ENCODE measurements at places on chromosomes 4 and X. TPM values are rescaled to one million over a fixed set of nuclear protein-coding genes. Genes with fewer than 3 reads are reported as not detected.

GRCh38 chr4:7155590-7156071 lies 36.7 kb upstream of the SORCS2 start:
- DNase-seq, result no peak

DNA sequence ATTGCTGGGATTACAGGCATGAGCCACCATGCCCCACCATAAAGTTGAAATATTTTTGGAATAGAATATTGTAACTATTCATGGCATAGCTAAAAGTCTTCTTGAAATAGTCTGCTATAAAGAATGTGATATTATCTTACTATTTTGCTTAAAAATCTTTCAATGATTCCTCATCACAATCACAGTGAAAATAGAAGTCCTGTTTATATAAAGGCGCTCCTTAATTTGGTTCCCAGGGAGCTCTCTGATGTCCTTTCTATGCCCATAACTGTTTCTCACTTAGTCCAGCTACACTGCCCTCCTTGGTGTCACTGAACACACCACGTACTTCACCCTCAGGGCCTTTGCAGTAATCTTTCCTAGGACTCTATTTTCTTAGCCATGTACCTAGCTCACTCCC lies 331.7 kb upstream of the GIMD1 start:
- DNase-seq, result no peak

DNA sequence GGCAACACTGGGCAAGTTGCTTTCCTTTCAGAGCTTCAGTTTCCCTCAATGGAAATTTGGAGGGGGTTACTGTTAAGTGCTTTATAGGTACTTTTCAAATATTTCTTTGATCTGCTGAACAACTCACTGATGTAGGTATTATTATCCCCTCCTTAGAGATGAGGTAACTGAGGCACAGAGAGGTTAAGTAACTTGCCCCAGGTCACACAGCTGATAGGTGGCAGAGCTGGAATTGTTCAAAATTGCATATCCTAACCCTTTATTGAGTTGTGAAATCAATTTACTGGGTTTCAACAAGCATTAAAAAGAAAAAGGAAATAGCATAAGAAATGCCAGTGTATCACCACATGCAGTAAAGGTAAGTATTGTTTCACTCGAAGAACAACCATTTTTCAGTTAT lies 6.6 kb downstream of the PPP1R3F start:
- no peak for DNase-seq

DNA sequence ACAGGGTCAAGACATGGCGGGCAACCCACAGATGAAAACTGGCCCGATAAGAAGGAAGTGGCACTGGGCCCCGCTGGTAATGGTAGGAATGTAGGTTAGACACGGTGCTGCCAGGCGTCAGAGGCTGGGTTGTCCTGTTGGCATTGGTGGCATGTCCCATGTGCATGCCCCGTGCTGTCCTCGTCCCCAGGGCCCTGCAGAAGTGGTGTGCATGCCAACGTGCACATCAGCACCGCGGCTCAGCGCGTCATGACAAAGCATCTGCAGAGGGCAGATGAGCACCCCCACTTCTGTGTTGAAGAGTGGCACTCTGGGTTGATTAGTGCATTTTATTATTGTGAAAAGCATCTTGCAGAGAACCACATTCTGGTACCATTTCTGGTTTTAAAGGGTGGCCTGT lies 35.6 kb downstream of the NELFA start:
- DNase-seq, result no peak

Gene EFHC2
- total RNA-seq, result not detected

Measured in HT-29 (cell line).